ENCODE measurements at places on chromosomes 5 and 9.

- DNase-seq, result no peak
Observed at GRCh38 chr5:170650850-170651249, 132.7 kb upstream of the GABRP start.

DNA sequence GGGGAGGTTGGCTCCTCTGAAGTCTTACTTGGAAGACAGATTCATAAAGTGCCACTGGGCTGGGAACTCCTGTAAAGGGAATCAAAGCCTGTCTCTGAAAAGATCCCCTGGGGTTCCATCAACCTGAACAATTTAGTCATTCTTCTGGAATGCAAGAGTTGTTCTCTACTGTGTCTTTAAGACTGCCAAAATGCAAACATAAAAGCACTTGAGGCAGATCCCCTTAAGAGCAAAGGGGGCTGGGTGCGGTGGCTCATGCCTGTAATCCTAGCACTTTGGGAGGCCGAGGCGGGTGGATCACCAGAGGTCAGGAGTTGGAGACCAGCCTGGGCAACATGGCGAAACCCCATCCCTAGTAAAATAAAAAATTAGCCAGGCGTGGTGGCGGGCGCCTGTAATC, 16.7 kb downstream of the CDKN2AIPNL start:
- DNase-seq, result no peak

DNA sequence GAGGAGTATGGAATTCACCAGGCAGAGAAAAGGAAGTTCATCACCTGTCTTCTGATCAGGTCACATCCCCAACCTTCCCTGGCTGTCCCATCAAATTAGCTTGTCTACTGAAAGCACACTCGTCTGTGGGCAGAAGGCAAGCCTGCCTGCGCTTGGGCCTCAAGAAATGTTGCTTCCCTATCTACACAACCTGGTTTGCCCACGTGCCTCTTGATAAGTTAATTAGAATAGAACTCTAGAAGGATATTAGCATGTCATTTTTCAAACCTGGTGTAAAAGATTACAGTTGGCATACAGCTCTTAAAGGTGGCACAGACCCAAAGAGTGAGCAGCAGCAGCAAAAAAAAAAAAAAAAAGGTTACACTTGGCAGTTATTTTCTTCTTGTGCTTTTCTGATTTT, 5.1 kb downstream of the TTC23L start:
- no peak for DNase-seq

DNA sequence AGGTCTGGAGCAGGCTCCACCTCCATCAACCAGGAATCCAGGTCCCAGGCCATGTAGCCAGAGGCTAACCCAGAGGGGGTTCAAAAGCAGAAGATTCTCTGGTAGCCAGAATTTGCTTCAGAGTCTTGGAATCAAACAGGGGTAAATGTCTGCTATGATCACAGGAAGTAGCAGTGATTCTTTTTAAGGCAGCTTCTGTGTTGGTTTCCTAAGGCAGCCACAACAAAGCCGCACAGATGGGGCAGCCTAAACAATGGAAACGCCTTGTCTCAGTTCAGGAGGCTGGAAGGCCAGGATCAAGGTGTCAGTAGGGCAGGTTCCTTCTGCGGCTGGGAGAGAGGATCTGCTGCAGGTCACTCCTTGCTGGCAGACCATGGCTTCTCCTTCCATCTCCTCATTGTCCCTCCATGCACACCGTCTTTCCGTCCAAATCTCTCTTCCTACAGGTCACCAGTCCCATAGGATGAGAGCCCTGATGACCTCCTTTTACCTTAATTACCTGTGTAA, 167.3 kb downstream of the ROR2 start:
- no peak for DNase-seq

DNA sequence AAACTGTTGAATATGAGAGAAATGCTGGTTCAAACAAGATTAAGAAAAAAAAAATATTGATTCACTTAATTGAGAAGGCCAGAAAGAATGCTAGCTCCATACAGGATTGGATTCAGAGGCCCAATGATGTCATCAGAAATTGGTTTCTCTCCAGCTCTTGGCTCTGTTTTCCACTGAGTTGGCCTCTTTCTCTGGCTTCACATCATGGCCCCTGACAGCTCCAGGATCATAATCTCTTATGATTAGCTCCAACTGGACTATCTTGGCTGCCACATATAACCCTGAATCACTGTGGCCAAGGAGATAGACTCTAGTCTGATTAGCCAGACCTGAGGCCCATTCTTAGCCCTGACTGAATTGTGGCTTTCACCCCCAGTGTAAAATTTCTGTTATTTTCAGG, 244.7 kb upstream of the GRAMD2B start:
- no peak for DNase-seq

DNA sequence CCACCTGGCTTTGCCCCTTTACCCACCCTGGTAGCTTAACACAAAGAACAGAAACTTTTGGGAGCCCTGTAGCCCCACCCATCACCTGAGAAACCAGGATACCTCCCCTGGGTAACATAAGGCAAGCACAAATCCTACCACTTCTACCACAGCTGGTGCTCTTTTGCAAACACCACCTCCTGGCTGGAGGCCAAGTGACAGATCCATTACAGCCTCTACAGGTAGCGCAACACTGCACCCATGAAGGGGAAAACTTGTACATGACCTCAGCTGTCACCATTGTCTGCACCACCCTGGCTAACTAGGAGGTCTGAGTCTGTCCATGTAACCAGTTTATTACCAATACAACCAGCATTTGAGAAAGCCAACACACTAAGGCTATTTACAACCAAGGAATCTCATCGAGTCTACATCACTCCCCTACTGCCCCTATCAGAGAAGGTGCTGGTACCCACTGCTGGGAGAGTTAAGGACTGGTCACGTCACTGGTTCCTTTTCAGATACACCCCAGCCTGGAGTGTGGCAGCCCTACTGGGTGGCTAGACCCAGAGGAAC, 128.6 kb downstream of the PJA2 start:
- DNase-seq, result no peak

DNA sequence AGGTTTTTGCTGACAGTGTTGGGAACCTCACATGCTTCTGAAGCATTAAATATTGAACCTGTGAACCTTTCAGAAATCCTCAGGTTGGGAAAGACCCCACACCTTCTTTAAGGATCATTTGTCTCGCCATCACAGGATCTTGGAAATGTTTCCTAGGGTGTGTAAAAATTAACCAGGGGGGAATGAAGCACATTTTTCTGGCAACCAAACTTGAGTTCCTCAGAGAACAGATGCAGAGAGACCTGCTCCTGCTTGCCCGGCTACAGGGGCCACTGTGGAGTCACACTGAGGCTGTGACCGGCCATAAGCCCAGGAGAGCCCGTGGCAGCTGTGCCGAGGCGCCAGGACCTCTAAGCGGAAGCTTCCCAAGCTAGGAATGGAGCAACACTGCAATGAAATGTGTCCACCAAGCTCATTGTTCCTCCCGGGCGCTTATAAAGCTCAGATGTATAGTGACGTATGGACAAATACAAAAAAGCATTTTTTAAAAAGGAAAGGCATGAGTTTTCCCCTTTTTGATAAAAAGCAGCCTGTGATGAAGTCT, 7.7 kb downstream of the CXCL14 start:
- no peak for DNase-seq

DNA sequence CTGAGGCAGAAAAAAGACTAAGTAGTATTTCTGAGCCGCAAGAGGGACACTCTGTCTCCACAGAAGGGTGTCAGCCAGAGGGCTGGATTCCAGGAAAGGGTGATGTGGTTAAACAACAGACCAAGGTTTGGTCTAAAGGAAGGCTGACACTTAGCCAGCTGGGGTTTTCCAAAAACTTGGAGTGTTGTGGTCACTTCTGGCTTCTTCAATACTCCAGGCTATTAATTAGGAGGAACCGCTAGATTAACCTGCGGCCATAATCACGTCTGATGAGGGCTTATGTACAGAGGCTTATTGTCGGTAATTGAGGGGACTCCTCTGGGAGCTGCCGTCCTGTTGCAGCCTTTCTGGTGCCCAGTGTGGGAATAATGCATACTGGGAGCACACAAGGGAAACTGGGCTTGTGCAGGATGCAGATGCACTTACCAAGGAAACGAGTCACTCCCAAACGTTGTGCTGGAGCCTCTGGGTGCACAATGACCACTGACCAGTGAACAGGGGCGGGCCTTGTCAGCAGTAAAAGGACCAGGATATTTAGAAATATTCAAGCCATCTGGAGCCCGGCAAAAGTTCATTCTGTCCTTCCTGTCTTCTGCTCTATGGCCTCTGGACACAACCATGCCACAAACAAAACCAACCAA, 70.2 kb upstream of the TUT7 start:
- DNase-seq, result no peak

GRCh38 chr5:117657541-117657940, 1082.9 kb upstream of the SEMA6A start:
- no peak for DNase-seq

- DNase-seq, result no peak
Observed at GRCh38 chr5:61087921-61088320, 74.3 kb downstream of the SMIM15 start.

DNA sequence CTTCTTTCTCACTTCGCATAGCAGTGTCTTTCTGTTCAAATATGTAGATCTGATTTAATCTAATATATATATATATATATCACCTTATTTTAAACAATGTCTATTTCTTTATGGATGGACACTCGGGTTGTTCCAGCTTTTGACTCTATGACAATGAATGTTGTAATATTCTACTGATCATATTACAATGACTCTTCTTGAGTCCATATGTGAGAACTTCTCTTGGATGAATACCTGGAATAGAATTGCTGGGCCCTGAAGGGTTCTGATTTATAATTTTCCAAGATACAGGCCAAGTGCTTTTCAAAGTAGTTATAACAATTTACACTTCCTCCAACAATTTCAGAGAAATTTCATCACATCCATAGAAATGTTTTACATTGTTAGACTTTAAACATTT, 28.8 kb downstream of the NTRK2 start:
- no peak for DNase-seq

DNA sequence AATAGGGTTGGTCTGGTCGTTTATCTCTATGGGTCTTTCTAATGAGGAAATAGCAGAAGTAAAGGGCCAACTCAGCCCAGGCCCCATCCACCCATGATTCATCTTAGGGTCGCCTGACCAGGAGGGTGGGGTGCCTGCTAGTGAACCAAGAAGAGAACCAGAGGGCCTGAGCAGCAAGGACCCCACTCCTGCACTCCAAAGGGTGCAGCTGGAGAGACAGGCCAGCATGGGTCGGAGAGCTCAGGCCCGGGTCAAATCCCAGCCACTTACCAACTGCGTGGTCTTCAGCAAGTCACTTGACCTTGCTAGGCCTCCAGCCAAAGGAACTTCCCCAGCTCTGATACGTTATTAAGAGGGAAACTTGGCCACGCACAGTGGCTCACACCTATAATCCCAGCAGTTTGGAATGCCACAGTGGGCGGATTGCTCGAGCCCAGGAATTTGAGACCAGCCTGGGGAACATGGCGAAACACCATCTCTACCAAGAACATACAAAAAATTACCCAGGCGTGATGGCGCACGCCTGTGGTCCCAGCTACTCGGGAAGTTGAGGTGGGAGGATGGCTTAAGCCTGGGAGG, 4.3 kb downstream of the BBLN start:
- DNase-seq, result no peak

GRCh38 chr5:149913436-149914419, 30.9 kb downstream of the PDE6A start:
- no peak for DNase-seq

DNA sequence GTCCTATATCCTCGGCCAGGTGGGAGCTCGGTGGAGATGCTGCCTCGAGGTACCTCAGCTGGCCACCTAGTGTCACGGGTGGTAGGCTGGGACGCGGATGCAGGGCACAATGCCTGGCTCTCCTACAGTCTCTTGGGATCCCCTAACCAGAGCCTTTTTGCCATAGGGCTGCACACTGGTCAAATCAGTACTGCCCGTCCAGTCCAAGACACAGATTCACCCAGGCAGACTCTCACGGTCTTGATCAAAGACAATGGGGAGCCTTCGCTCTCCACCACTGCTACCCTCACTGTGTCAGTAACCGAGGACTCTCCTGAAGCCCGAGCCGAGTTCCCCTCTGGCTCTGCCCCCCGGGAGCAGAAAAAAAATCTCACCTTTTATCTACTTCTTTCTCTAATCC, 2.0 kb downstream of the PCDHGC3 start:
- DNase-seq, result no peak

DNA sequence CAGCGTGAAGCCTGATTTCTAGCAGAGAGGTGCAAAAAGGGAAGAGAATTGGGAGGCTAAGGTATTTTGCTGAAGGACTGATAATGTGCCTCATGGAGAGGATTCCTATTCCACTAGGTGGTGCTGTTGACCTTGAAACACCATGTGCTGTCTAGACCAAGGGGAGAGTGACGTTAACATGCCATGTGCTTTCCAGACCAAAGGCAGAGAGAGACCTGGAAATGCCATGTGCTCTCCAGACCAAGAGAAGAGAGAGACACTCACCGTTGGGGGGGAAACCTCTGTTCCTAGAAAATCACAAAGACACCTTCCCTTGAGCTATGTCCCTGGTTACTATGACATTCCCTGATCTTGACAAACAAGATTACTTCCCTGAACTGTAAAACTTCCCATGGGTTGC, 286.0 kb upstream of the TUSC1 start:
- no peak for DNase-seq

GRCh38 chr5:125679522-125679921, 743.7 kb upstream of the GRAMD2B start:
- no peak for DNase-seq

DNA sequence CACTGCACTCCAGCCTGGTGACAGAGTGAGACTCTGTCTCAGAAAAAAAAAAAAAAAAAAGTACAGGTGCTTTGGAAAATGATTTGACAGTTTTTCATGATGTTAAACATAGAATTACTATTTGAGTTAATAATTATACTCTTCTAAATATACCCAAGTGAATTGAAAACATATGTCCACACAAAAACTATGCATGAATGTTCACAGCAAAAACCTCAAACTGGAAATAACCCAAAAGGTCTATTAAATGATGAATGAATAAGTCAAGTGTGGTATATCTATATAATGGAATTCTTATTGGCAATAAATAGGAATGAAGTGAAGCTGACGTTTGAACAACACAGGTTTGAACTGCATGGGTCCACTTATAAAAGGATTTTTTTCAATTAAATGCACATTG, 207.2 kb upstream of the DAB2 start:
- DNase-seq, result no peak

DNA sequence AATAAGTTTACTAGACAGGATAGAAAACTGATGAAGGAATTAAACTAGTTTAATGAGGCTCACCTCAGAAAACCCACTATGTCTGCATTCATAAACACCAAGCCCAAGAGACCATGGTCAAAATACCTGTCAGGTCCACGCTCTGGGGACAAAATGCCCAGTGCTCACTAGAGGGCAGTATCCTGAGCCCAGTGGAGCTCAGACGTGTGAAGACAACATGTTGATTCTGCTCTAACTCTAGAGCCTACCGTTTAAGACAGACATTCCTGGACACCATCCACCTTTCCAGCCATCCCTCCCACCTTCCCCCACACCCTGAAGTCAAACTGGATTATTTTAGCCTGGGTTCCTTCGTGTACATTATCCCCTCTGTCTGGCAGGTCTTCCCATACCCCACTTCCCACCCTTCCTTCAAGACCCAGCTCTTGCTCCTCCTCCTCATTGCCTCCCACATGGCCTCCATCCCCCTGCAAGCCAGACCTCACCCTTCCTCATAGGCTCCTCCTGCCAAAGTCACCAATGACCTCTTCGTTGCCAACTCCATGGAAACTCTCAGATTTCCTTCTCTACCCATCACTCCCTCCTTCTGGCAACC, 142.3 kb upstream of the FSTL4 start:
- peak; percentile 13 for DNase-seq
